ENCODE measurements at places on chromosomes 3 and 15.

- DNase-seq: no peak
These were observed 18.8 kb downstream of the STAG1 start for GRCh38 chr3:136733317-136733833.

GRCh38 chr3:44227632-44228031, 14.1 kb upstream of the TOPAZ1 start:
- no peak for DNase-seq

DNA sequence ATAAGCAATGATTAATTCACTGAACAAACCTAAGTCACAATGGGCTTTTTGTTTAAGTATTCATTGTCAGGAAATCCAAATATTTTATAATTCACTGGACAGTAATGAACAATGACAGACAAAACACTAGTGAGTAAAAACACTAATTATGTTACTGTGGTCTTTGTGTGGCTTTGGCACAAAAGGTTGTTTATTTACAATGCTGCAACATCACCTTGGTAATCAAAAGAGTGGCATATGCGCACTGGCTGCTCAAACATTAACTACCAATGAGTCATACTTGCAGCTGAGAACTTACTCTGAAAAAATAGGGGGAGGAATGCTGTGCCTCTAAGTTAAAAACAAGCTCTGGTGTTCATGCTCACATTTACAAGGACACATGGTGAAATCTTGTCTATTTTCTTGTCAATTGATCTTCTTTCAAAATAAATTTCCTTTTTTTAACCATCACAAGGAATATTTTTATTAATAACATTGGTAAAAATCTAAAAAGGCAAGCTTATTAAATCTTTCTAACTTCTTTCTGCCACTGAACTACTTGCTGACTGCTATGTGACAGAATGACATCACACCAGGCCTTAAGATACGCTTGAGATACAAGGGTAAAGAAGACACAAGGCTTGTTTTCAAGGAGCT, 85.2 kb upstream of the PPIB start:
- no peak for DNase-seq

GRCh38 chr15:51775967-51776816, 24.8 kb downstream of the TMOD2 start:
- no peak for DNase-seq

DNA sequence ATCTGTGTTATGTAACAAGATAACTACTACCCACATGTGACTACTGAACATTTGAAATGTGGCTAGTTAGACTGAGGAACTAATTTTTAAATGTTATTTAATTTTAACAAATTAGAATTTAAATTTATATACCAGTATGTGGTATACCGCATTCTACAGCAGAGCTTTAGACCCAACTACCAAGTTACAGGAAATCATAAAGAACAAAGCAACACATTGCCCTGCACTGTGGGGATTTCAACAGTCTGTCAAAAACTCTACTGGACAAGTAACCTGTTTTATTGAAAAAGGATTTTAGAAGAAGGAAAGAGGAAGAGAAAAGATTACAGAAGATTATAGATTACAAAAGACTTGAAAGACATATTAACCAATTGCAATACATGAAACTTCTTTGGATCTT, 64.9 kb downstream of the DPH6 start:
- DNase-seq: no peak

DNA sequence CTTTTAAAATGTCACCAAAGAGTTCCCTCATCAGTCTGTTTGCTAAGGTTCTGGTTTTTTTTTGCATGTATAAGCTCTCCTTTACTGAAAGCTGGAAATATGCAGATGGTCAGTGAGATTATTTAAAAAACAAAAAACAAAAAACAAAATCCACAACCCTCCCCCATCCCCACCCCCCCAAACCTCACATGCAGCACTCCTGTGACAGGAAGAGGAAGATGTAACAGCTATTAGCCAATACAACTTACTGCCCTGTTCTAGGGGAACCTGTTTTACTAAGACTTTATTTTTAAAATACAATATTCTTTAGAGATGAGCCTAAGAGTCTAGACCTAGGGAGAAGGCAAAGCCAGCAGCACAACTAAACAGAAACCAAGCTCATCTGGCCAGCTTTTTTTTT, 39.5 kb downstream of the ANP32A start:
- no peak for DNase-seq

DNA sequence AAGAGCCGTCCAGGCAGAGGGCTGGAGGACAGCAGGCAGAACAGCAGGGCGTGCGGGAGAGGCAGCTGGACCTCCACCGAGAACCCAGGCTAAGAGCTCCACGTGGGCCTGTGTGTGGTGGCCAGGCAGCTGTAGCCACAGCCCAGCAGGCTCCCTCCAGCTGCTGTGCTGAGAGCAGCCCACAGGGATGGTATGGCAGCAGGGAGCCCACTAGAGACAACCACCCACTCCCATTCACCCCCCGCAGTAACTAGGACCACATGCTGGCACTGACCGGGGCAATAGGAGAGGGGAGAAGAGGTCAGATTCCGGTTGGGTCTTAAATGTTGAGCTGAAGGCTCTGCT, 25.6 kb upstream of the MUSTN1 start:
- no peak for DNase-seq

- DNase-seq: no peak
These were observed 42.1 kb upstream of the FGF7 start for GRCh38 chr15:49380912-49381311.

DNA sequence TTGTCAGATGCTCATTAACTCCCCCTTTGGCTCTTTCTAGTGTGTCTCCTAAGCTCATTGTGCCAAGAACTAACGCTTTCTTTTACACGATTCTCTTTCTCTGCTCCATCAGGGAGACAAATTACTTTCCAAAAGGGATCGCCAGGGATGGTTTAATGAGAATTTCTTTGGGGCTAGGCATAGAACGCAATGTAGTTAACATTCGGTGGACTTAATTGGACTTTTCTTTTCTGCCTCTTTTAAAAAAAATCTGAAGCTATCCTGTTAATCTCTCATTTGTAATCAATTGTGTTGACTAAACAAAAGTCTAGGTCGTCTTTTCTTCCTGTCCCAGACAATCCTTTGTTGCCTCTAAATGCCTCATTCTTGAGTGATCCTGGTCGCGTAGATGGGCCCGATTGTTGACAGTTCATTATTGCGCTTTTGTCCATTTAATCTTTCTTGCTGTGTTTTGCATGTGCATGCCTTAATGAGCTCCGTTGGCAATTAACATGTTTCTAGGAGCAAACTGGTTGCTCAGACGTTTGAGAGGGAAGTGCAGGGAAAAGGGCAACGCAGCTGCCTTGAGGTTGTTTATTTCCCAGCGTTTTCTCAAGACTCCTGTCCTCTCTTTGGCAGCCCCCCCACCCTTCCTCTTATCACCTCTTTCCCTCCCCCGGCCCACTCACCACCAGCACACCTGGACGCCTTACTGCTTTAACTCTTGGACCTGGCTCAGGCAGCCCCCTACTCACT, 7.8 kb downstream of the FEZF2 start:
- no peak for DNase-seq

GRCh38 chr15:63663906-63664305, 66.7 kb downstream of the FBXL22 start:
- no peak for DNase-seq

DNA sequence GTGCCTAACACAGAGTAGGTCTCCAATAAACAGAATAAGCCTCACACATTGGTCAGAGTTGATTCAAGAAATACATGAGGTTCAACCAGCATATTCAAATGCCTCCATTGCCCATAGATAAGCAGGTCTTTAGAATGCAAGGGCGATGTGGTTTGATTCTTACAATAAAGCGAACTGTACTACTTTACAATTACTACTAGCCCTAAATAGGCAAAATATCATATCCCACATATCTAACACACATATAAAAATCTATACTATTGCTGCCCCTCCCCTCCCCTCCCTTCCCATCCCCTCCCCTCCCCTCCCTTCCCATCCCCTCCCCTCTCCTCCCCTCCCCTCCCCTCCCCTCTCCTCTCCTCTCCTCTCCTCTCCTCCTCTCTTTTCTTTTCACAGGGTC, 6.7 kb upstream of the GRM7 start:
- no peak for DNase-seq

- no peak for DNase-seq
These were observed 238.2 kb downstream of the TUSC7 start for GRCh38 chr3:116947809-116948208.

DNA sequence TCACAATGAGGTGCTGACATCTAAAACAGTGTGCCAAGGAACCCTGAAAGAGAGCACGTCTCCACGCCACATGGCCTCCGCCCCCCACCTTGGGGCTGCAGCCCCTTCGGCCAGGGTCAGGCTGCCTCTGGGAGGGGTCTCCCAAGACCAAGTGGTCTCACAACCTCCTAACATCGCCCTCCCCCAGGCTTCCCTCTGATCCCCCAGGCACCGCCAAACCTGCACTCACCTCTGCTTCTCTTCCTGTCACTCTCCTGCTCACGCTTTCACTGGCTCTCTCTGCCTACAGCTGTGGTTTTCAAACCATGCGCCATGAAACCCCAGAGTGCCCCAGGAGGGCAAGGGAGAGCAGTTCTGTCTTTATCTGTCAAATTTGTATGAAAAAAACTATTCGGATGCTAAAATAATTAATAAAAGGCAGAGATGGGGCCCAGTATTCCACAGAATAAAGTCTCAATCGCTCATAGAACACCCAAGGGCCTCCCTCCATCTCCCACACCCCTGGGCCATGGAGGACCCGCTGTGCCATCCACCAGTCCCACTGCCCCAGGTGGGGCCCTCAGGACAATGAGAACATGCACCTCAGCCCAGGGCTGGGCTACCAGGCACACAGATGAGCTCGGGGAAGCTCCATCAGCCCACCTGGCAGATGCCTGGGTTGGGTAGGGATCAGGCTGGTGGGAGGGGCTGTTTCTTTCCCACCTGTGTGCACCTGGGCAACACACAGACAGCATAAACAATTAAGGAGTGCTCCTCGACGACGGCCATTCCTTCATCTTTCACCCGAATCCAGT, 21.5 kb downstream of the CYFIP1 start:
- DNase-seq: no peak

DNA sequence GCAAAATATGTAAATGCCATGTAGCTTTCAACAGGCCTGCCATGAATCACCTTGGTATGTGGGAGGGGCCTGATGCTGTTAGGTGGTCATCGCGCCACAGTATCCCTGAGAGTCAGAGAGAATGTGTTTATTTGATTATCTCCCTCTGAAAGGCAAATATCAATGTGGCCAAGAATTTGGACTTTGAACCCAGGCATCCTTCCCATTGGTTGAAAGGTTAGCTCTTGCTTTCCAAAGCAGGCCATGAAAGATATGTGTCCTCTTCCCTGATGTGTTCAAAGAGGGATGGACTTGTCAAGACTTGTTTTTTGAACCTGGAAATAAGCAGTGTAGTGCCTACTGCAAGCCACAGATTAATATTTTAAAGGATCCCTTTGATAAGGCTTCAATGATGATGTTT, 36.7 kb downstream of the SRP14 start:
- no peak for DNase-seq

DNA sequence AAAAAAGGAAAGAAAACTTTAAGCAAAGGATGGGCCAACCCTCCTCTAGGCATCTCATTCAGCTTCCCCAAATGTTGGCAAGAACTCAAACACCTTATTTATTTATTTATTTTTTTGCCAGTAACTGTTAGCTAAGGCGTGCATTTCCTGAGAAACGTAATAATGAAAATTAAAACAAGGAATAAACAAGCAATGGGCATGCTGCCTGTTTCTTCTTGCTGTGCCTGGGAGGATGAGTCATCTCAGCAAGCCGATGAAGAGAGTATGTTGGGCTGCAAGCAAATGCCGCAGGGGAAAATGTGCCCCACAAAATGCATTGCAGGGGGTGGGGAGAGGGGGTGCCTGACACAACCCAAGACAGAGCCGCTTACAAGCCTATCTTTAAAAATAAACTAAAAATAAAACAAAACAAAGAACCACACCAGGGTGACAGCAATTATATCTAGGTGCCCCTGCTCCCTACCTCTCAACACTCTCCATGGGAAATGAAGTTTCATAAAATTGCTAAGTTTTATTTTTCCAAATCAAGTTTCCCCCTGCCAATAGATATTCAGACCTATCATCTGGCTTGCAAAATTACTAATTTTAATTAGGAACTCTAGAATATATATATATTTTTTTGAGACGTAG, 40.3 kb downstream of the EIF4E3 start:
- no peak for DNase-seq

- no peak for DNase-seq
These were observed 16.9 kb upstream of the PSMD6 start for GRCh38 chr3:64039981-64040733.

DNA sequence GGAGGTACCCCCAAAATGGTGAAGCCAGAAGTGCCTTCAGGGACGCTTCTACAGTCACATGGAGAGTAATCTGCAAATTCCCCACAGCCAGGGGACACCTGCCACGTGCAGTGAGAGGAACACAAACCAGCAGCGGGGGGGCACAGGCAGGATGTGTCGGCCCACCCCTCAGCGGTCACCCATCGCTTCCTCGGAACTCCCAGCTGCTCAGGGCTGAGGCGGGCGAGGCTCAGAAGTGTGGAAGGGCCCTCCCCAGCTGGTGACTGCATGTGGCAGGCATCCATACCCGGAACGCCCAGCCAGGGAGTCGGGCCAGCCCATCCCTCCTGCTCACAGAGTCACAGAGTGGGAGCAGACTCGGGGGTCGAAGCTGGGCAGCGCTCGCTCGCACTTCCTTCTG, 63.7 kb downstream of the SLC12A8 start:
- DNase-seq: no peak

GRCh38 chr15:80317389-80318182, 65.6 kb upstream of the CTXND1 start:
- no peak for DNase-seq

DNA sequence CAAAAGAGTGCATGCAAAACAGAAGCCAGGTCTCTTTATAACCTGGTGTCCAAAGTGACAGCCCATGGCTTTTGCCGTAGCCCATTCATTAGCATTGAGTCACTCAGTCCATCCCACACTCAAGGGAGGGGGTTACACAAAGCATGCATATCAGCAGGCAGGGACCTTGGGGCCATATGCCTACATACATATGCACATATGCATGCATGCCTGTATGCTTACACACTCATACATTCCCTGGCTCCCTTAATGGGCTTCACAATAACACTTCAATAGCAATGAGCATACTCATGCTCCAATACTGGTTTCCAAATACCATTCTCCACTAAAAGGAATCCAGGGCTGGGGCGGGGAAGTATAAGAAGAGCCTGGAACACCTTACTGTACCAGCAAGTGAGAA, 22.0 kb downstream of the TRPM1 start:
- DNase-seq: no peak

GRCh38 chr3:177554895-177555759, 357.8 kb upstream of the TBL1XR1 start:
- no peak for DNase-seq

GRCh38 chr3:50455161-50456018, 48.0 kb downstream of the CACNA2D2 start:
- DNase-seq: no peak

- DNase-seq: no peak
These were observed 957 bp downstream of the ADCY5 start for GRCh38 chr3:123447749-123448517.

GRCh38 chr15:91393186-91393585, 293.1 kb downstream of the SV2B start:
- no peak for DNase-seq

GRCh38 chr3:191296041-191296541, 33.1 kb upstream of the CCDC50 start:
- no peak for DNase-seq

DNA sequence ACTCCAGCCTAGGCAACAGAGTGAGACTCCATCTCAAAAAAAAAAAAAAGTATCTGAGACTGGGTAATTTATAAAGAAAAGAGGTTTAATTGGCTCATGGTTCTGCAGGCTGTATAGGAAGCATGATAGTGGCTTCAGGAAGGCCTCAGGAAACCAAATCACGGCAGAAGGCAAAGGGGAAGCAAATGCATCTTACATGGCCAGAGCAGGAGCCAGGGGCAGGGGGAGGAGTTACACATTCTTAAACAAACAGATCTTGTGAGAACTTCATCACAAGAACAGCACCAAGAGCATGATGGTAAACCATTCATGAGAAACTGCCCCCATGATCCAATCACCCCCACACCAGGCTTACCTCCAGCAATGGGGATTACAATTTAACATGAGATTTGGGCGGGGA, 37.2 kb downstream of the ACAP2 start:
- DNase-seq: no peak

All from DMS79 (cell line).